Retinal pigment epithelial cell (primary cell): ENCODE measurements at places on chromosomes 5 and 9.

- no peak for DNase-seq
Observed at GRCh38 chr9:135249191-135249590, 161.7 kb downstream of the OLFM1 start.

- DNase-seq = no peak
Observed at GRCh38 chr5:122527547-122527946, 215.5 kb downstream of the SNCAIP start.

- DNase-seq = no peak
Observed at GRCh38 chr5:120160124-120160895, 303.8 kb upstream of the PRR16 start.

DNA sequence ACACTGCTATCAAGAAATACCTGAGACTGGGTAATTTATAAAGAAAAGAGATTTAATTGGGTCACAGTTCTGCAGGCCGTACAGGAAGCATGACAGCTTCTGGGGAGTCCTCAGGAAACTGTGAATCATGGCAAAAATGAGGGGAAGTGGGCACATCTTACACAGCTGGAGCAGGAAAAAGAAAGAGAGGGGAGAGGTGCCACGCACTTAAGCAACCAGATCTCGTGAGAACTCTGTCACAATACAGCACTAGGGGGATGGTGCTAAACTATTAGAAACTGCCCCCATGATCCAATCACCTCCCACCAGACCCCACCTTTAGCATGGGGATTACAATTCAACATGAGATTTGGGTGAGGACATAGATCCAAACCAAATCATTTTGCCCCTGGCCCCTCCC lies 105.5 kb upstream of the CPLX2 start:
- DNase-seq = no peak

GRCh38 chr9:130382636-130383349 lies 62.0 kb upstream of the ASS1 start:
- DNase-seq = no peak

- DNase-seq = no peak
Observed at GRCh38 chr9:137352511-137353222, 50.6 kb upstream of the NRARP start.

DNA sequence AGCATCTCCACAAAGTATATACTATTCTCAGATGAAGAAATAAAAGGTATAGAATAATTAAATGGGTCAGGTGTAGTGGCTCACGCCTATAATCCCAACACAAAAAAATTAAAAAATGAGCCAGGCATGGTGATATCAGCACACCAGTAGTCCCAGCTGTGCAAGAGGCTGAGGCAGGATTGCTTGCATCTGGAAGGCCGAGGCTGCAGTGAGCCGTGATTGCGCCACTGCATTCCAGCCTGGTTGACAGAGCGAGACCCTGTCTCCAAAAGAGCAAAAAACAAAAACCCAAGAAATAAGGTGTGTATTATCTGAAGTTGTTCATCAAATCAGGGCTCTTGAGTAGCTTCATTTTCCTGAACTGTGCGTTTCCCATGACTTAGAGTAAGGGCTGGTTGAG lies 83.2 kb upstream of the MYO10 start:
- DNase-seq = no peak

DNA sequence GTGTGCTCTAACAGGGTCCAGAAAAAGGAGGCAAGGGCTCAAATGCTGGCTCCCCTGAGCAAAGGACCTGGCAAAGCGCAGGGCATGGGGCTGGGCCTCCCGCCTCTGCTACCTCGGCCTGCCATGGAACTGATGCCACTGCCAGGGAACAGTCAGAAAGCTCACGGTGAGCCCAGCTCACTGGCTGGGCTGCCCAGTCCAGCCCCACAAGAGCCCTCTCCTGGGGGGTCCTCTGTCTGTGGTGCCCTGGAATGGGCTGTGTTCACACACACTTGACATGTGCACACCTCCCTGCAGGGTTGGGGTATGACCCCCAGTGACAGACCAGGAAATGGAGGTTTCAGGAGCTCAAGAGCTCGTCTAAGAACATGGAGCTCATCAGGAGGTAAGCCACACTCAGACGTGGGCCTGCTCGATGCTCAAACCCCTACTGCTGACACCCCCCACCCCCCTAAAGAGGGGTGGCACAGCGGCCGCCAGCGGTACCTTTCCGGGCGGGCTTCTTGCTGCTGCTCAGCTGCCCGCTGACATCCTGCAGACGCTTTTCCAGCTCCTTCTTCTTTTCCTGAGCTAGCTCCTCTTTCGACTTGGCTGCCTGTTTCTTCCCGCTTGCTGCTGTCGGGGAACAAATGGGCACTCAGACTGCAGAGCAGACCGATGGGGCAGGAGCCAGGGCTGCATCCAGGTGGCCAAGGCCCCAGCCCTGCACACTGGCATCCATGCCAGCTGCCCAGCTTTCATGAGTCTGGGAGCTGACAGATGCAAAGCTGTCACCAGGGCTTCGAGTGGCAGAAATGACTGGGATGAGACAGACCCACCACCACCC lies 9.1 kb downstream of the BRD3OS start:
- no peak for DNase-seq

GRCh38 chr9:94160594-94161501 lies 76.6 kb downstream of the PTPDC1 start:
- DNase-seq = no peak
